ENCODE measurements at places on chromosomes 4 and X. TPM values are rescaled to one million over a fixed set of nuclear protein-coding genes. Genes with fewer than 3 reads are reported as not detected.

IL9R gene
- 1.6 TPM for total RNA-seq

GYG2 gene
- 63.8 TPM for total RNA-seq

FAM53A gene
- total RNA-seq = 1.6 TPM

VCX3B gene
- total RNA-seq = not detected

GPR119 gene
- not detected for total RNA-seq

KDR gene
- total RNA-seq = 102 TPM

DNA sequence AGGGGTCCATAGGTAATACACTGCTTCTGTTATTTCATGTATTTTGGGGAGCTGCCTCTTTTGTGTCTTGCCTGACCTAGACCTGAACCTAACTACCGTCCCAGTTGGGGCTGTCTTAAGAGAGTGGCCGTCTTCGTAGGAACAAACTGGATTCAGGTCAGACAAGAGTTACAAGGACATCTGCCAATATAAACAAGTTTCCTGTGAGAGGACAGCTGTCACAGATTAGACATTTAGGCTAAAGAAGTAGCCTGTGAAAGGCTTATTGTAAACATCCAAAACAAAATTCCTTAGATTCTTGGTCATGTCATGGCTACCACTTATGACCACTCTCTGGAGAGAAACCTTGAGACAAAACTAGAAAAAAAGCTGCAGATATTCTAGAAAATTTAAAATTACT, 797.6 kb upstream of the AADAT start:
- H3K36me3 ChIP-seq = no peaks in the 10 kb centered on the region
- no peaks in the 10 kb centered on the region for H3K27me3 ChIP-seq
- no peak overlapping the region for H3K27ac ChIP-seq
- DNase-seq = no peak
- H3K4me1 ChIP-seq = peaks cover 14% of the 10 kb centered on the region
- no peak overlapping the region for H3K4me3 ChIP-seq

DNA sequence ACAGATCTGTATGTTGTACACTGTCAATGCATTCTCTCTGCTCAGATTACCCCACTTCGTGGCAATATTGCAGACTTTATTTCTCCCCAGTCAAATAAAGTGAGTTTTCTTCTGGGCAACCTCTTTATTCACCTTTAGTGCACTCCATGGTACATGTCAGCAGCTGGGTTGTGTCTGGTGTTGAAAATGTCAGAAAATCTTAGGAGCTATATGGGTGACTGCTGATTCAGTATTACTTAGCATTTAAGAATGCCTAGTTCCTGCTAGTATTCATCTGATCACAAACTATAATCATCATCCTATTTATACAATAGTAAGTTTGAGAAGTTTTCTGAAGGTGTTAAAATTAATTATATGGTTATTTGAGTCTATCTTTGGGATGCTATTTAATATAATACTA, 112.5 kb downstream of the CFAP299 start:
- H3K36me3 ChIP-seq = no peaks in the 10 kb centered on the region
- no peak overlapping the region for H3K27ac ChIP-seq
- no peak for DNase-seq
- no peak overlapping the region for H3K4me3 ChIP-seq
- H3K4me1 ChIP-seq = no peaks in the 10 kb centered on the region

- H3K36me3 ChIP-seq = no peaks in the 10 kb centered on the region
- no peak overlapping the region for H3K4me3 ChIP-seq
- H3K27ac ChIP-seq = no peak overlapping the region
- no peaks in the 10 kb centered on the region for H3K27me3 ChIP-seq
- no peaks in the 10 kb centered on the region for H3K4me1 ChIP-seq
Measured at GRCh38 chrX:35090801-35091200, 148.2 kb downstream of the FAM47B start.

GRCh38 chrX:153781428-153782047, 697 bp downstream of the SRPK3 start:
- H3K4me3 ChIP-seq = no peak overlapping the region
- no peaks in the 10 kb centered on the region for H3K36me3 ChIP-seq
- H3K27me3 ChIP-seq = no peaks in the 10 kb centered on the region
- H3K27ac ChIP-seq = no peak overlapping the region
- H3K4me1 ChIP-seq = no peaks in the 10 kb centered on the region

GRCh38 chr4:128244379-128244778, 43.2 kb downstream of the PGRMC2 start:
- no peaks in the 10 kb centered on the region for H3K4me1 ChIP-seq
- no peak overlapping the region for H3K27ac ChIP-seq
- peaks cover 18% of the 10 kb centered on the region for H3K36me3 ChIP-seq
- DNase-seq = no peak
- H3K27me3 ChIP-seq = no peaks in the 10 kb centered on the region
- H3K4me3 ChIP-seq = no peak overlapping the region

DNA sequence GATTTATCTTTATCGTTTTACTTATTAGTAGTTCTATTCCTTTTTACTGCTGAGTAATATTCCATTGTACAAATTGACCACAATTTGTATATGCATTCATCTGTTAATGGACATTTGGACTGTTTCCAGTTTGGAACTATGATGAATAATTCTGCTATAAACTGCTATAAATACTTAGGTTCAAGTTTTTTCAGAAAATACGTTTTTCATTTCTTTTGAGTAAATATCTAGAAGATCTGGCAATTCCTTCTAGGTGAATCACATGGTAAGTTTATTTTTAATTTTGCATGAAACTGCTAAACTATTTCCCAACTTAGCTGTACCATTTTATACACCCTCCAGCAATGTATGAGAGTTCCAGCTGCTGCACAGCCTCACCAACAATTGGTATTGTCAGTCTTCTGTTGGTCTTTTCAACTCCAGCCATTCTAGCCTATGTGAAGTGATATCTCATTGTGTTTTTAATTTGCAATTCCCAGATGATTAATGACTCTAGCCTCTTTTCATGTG, 22.2 kb downstream of the LIN54 start:
- H3K27me3 ChIP-seq = no peaks in the 10 kb centered on the region
- no peaks in the 10 kb centered on the region for H3K4me1 ChIP-seq
- H3K36me3 ChIP-seq = no peaks in the 10 kb centered on the region

Measured in GM23338 (cell line).